ENCODE measurements at places on chromosomes 16 and 17.

DNA sequence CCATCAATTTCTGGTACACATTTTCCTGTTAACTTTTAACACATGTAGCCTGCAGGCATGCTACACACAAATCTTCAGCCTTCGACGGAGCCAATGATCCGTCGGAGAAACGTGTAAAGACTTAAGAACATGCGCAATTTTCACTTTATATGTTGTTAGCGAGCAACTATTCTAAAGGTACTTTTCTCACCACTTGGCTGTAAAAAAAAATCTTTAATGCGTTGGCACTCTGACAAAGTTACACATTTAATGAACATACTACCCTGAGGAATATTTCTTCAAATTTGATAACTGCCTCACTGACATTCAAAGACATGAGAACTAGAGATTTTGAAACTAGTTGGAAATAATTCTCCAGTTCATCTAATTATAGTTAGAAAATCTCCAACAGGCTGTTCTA lies 507.5 kb upstream of the SALL1 start:
- DNase-seq, result no peak

GRCh38 chr17:79745641-79746105 lies 14.9 kb downstream of the ENPP7 start:
- DNase-seq, result no peak

DNA sequence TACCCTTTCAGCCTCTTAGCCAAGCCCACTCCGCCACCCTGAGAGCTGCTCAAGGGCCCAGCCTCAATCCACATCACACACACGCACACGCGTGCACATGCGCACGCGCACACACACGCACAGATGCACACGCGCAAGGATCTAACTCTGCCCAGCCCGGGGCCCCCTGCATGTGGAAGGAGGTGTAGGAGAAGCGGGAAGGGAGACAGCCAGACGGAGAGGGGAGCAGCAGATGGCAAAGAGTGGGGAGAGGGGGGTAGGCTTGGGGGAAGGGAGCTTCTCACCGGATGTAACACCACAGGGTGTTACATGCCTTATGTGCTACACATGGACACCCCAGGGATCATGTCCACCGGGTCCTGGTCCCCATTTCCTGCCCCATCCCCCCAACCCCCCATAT lies 15.3 kb downstream of the DLG4 start:
- DNase-seq, result no peak

DNA sequence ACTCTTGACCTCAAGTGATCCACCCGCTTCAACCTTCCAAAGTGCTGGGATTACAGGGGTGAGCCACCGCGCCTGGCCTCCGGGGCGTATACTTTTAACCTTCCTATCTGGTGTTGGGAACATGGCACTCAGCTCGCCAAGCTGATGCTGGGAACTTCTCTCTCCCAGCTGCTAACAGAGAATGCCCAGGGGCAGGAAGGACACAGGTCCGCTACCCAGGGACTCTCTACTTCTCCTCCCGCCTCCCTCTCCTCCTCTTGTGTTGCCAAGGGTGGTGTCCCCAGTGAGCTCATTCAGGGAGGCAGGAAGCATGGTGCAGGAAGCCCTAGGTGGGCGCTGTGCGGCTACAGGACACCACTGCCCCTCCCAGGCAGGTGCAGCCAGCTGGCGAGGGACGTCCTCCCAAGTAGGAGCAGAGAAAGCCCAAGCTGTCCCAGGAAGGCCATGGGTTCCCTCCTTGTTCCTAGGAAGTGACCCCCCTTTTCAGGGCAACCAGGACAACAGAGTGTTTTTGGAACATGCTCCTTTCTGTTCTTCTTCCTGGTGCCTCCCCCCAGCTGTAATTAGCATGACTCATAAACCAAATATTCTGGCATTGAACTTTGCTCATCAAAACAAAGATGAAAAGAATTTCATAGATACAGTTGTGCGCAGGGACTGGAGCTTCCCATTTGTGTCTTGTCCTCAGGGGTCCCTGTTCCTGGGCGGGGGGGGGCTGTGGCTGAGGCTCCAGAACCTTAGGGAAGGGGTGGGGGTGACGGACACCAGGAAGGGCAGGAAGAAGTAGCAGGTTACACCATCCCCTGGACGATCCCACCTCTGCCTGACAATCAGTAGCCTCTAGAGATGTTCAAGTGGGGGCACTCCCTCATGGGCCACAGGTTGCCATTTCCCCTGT lies 2.7 kb downstream of the C1QTNF1 start:
- no peak for DNase-seq

DNA sequence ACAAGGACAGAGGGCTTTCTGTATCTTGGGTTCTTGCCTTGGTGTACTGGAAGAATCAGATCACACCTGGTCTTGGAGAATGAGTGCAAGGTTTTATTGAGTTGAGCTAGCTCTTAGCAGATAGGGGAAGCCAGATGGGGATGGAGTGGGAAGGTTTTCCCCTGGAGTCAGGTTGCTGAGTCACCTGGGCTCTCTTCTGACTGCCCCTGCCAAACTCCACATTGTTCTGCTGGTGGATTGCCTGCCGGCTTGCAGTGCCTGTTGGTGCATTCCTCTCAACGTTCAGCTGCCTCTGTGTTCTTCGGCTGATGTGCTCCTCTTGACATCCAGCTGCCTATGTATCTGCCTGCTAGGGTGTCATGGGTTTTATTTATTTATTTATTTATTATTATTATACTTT lies 1431.1 kb downstream of the CDH8 start:
- DNase-seq, result no peak

- no peak for DNase-seq
These were observed 381.0 kb downstream of the TOX3 start for GRCh38 chr16:52165961-52166360.

GRCh38 chr17:1490643-1491442 lies 1.6 kb downstream of the MYO1C start:
- peak; percentile 65 for DNase-seq

DNA sequence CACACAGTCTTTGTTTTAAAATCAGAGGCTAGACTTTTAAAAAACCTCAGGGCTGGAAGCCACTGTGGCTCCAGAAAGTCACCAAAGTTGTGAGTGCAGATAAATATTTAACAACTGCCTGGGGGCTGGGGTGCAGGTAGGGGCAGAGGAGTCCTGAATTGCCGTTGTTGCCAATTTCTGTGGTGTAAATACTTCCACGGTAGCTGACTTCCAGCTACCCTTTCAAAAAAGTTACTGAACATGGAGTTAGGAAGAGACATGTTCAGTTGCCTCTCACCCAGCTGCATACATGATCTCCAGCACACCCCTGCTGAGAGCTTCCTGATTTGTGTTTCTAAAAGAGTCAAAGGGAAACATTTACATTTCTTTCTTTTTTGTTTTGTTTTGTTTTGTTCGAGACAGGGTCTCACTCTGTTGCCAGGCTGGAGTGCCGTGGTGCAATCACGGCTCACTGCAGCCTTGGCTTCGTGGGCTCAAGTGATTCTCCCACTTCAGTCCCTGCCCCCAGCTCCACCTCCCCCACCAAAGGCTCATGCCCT lies 58.7 kb downstream of the PLXDC1 start:
- peak; percentile 17 for DNase-seq

DNA sequence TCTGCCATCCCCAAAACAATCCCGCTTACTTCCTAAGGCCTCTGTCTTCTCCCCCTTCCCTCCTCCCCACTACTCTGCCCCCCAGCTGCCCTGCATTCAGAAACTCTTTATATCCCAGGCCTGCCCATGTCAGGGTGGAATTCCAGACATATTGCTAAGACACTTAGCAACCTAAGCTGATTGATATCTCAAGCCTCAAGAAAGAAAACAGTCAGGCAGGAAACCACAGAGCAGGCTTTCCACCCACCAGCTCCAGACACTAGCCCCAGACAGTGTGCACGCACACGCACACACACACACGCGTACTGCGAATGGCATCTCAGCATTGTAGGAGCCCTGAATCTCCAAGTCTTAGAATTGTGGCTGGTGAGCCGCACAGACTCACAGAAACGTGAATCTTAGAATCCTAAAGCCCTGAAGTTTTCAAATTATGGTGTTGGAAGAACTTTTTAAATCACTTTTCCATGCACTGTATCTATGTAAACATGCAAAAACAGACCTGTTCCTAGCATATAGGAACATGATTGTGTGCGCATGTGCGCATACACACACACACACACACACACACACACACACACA lies 8.8 kb upstream of the LPCAT2 start:
- DNase-seq, result peak; percentile 3

DNA sequence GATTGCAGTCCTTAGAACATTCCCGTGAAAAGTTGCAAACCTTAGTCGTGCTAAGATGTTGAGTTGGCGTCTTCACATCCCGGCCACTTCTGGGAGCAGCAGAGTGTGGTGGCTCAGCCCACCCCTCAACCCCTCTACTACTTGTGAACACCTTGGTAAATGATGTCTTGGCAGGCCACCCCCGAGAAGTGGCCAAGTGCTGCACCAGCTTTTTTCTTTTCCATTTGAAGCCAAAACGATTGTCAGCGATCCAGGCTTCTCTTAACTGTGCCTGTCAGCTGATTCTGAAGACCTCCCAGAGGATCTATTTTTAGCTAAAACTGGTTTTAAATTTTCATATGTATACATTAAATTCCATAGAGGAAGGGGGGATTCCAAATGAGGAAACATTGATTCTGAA lies 247.5 kb downstream of the CDH13 start:
- no peak for DNase-seq

DNA sequence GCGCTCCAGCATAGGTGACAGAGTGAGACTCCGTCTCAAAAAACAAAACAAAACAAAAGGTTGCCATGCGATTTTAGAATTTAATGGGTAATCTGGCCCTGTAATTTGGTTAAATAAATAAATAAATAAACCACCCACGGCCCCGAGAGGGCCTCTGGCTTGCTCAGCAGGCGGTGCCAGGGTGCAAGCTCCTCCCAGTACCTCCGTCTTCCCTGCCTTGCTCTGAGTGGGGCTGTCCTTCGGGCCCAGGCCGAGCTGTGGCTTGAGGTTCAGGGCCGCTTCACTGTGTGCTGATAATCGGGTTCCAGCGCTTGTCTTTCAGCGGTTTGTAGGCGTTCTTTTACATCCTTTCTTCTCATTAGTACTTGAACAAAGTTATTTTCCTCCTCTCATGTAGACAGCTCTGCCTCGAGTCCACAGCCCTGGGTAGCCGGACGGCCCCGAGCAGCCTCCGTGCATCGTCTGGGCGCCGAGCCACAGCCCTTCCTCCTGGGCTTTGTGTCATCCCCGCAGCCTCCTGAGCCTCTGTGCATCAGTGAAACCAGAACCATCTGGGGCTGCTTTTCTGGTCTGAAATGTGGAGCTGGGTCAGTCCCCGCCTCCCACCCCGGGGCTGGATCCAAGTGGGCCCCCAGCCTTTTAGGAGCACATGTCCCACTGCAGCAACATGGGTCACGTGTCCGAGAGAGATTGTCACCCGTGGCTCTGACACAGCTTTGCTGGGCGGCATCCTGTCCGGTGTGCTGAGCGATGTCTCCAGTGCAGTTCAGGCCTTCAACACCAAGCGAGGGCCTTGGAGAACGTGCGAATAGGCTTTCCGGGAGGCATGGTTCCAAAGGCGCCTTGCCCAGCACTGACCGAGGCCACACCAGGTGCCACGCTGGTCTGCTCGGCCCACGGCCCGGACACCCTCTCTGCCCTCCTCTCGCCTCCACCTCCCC lies 157.4 kb upstream of the CHMP6 start:
- no peak for DNase-seq

DNA sequence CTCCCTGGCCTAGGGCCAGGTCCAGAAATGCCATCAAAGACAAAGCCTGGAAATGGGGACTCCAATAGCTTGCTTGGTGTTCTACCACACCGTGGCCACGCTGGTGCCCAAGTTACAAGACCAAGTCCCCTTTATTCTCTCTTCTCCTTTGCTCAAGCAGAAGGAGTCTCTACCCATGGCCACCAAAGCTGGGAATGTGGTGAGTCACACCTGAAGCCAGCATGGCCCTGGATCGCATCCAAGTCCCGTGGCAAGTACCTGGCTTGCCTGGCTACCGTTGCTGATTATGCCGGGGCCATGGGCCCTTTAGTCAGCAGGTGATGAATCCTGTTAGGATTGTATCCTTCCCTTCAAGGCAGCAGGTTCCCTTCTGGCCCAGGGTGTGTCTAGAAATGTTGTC lies 260.0 kb downstream of the HAPSTR1 start:
- DNase-seq, result no peak

DNA sequence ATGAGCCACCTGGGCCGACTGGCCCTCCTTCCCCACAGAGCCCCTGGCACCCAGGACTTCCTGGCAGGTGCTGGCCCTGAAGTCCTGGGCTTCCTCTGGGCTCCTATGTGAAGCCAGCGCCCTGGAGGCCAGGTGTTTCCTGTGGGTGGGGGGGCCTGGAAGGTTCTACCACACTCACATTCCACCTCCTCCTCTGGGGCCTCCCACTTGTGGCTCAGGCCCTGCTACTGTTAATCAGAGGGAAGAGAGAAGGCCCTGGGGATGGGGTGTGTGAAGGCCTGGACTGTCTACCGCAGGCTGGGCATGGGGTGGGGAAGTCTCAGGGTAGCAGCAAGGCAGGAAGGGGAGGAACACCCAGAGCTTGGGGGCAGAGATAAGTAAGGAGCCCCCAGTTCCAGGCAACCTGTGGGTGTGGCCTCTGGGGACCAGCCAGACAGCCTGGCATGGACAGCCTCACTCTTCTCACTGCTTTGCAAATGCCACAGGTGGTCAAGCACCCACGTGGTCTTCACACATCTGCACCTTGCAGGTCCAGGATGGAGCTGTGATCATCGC lies 111.9 kb upstream of the TNRC6C start:
- no peak for DNase-seq

DNA sequence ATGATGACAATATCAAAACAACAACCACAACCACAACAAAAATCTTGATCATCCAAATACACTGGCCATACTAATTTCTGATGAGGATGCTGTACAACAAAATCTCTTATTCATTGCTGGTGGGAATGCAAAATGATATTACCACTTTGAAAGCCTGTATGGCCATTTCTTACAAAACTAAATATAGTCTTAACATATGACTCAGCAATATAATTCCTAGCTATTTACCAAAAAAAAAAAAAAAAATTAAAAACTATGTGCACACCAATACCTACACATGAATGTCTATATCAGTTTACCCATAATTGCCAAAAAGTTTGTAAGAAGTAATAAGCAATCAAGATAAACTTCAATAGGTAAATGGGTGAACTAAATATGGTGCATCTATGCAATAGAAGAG lies 1379.7 kb downstream of the CDH11 start:
- no peak for DNase-seq

- no peak for DNase-seq
These were observed 4.3 kb downstream of the RCVRN start for GRCh38 chr17:9900784-9901183.
